ENCODE measurements at places on chromosomes 1 and 21.
A peak's percentile ranks its signal among the peaks of the same experiment; 100 is the strongest.

GRCh38 chr1:106746448-106747085 is 309.9 kb upstream of the PRMT6 start:
- no peak for DNase-seq

DNA sequence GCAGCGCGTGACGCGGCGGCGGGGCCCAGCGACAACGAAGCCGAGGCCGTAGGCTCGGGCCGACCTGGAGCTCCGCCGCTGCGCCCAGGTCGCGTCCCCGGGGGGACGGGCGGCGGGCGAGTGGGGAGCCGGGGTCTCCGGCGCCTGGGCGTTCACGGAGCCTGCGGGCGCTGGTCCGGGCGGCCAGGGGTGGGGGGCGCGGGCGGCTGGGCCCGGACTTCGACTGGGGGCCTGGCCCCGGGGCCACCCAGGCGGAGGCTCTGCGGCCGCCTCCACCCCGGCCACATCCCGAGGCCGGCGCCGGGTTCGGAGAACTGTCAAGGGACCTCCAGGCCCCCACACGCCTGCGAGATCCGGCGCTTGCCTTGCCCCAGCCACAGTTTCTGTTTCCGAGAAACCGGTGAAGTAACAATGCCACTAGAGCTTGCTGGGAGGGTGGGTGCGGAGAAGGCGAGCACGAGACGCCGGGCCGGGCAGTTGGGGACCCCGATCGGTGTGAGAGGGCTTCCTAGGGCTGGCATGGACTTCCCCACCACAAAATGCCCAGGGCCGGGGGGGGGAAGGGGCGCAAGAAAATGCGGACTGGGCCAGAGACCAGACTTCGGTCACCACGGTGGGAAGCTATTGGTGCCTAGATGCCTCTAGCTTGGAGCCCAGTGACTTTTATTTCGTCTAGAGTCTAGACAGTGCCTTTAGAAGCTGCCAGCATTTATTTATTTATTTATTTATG is 501 bp downstream of the FBXO6 start:
- peak; percentile 45 for DNase-seq

DNA sequence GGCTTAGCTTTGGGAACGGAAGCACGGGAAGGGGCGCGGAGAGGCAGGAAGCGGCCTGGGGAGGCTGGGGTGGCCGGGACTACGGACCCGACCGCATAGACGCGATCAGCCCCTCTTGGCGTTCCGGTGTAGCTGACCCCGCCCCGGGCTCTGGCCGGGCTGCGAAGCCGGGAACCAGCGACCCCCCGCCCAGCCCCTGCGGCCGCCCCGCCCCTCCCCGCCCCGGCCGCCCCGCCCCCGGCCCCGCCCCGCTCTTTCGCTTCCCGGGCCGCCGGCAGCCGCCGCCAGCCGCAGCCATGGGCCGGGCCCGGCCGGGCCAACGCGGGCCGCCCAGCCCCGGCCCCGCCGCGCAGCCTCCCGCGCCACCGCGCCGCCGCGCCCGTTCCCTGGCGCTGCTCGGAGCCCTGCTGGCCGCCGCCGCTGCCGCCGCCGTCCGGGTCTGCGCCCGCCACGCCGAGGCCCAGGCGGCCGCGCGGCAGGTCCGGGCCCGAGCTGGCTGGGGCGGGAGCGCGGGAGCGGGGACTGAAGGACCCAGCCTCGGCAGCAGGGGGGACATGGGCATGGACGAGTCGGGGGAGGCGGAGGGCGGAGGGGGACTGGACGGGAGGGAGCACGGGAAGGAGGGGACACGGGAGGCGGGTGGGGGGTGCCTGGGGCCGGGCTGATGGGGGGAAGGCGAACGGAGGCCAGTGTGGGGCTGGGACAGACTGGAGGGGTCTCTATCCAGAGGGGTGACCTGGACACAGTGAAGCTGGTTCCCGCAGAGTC is at the start of gene SELENON:
TSS of gene SELENON (plus strand) at position 259 of the 768 bp plus-strand sequence. CDS start at position 297, 38 bp downstream.
- peak; percentile 65 for DNase-seq

DNA sequence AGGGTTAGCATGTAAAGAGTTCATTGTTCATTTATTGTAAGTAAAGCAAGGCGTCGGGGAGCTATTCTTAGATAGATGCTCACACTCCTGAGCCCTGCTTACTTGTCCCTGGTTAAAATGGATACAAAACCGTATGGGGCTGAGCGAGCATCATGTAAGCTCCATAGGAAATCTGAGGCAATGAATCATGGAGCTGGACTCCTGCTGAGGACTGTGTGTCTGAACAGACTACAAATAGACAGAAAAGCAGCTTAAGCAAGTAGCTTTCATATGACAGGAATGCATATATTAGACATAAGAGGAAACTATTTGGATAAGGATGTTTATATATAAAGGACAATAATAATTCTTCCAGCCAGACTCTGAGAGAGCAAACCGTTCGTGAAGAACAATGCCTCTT is 604.9 kb upstream of the PTBP2 start:
- DNase-seq: no peak

DNA sequence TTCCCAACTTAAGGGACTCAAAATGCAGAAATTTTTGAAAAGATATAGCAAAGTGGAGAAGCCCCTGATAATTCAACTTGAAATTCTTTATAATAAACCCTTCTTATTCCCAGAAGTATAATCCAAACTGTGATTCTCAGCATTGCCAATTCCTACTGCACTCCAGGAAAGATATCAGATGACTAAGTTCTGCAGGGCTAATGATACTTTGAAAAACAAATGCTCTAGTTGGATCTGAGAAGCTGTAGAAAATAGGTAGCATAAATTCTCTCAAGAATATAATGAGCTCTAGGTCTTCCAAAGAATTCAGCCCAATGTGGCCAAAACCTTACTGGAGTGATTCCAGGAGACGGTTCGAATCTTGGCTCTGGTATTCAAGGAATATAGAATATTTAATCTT is 294.0 kb upstream of the PTBP2 start:
- DNase-seq: no peak

GRCh38 chr1:65668368-65668767 is 124.3 kb upstream of the PDE4B start:
- DNase-seq: peak; percentile 65

DNA sequence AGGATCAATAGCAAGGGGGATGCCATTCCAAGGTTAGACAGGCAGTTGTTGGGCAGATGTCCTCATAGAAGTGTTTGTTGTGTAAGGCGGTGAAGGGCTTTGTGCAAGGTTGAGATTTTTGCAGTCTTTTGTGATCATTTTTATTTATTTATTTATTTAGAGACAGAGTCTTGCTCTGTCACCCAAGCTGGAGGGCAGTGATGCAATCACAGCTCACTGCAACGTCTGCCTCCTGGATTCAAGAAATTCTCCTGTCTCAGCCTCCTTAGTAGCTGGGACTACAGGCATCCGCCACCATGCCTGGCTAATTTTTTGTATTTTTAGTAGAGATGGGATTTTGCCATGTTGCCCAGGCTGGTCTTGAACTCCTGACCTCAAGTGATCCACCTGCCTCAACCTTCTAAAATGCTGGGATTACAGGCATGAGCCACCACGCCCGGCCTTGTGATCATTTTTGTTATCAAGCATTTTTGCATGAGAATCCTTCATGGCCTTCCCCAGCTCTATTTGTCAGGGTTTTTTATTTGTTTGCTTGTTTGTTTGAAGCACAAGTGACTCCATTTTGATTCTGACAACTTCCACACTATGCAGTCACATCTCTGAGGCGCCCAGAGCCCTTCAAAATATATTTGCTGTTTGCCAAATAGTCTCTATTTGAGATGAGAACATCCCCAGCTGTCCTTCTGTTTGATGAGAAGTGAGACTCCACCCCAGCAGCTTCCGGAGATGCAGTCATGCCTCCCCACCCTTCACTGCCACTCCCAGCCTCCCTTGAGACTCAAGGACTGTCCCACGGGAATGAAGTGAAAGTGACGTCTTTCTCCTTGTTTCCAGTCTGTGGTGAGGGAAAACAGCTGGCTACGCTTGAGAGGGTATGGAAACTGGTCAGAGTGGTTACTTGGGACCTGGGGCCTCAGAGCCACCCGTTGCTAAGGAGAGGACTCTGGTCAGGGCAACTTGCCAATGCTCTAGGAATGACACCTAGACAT is 38.0 kb downstream of the TMEM50B start:
- DNase-seq: peak; percentile 66

- DNase-seq: no peak
Measured at GRCh38 chr1:226529891-226530290, 18.7 kb upstream of the STUM start.

DNA sequence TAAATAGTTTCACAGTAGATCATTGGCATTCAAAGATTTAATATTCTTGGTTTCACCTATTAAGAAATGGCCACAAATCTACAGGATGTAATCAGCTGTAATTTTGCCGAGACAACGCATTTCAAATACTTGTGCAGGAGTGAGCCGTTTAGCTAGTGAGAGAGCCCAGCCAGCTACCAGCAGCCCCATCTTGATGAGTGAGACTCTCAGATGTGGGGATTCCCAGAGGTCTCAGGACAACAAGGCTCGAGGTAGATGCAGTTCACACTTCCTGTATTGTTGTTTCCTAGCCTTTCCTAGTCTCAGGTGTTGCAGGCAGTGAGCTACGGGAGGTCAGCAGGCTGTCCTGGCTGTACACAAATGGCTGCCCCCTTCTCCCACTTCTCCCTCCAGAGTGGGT is 108.6 kb downstream of the PBX1 start:
- DNase-seq: no peak

- no peak for DNase-seq
Measured at GRCh38 chr21:31220575-31220974, 123.5 kb downstream of the TIAM1 start.

GRCh38 chr1:89780721-89781120 is 40.1 kb upstream of the LRRC8D start:
- peak; percentile 58 for DNase-seq

GRCh38 chr1:184416946-184417345 is 30.1 kb downstream of the C1orf21 start:
- no peak for DNase-seq

- DNase-seq: peak; percentile 79
Measured at GRCh38 chr1:94022471-94023189, 98.3 kb downstream of the ABCA4 start.

GRCh38 chr1:192807211-192808162 is 1.4 kb upstream of the RGS2 start:
- DNase-seq: peak; percentile 43

GRCh38 chr1:9453375-9453774 is 85.9 kb upstream of the SLC25A33 start:
- no peak for DNase-seq

- DNase-seq: peak; percentile 88
Measured at GRCh38 chr1:10031461-10031860, 1.3 kb upstream of the UBE4B start.

GRCh38 chr1:183226963-183227362 is 40.9 kb downstream of the LAMC2 start:
- no peak for DNase-seq

DNA sequence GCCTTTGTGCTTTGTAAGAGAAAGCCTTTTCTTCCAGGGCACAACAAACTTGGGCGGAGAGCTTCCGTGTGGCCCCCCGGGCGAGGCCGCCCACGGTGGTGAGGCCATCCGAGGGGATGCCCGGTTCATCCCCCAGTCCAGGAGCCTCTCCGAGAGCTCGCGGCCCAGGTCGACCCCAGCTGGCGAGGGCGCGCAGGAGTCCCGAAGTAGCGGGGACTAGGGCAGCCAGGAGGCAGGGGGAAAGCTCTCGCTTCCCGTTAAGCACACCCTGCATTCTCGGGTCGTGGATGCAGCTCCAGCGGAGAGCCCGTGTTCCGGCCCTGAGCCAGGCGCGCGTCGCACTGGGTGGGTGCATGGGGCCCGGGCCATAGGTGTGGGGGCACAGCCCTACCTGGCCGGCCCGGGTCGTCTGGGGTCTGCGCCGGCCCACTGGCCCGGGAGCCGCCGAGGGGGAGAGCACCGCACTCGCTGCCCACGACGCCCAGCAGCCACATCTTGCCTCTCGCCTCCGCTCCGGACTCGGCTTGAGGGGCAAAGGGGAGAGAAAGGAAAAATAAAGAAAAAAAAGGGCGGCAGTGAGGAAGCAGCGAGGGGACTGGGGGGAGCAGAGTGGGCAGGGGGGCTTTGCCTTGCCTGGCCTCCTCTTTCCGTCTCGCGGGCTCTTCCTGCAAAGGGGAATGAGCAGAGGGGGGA is 1.8 kb downstream of the RNF220 start:
- DNase-seq: peak; percentile 35

- peak; percentile 64 for DNase-seq
Measured at GRCh38 chr1:110086961-110087360, 16.5 kb upstream of the ALX3 start.

- DNase-seq: no peak
Measured at GRCh38 chr1:102875756-102876155, 232.6 kb downstream of the COL11A1 start.

- no peak for DNase-seq
Measured at GRCh38 chr1:16955186-16955585, 25.2 kb downstream of the MFAP2 start.

DNA sequence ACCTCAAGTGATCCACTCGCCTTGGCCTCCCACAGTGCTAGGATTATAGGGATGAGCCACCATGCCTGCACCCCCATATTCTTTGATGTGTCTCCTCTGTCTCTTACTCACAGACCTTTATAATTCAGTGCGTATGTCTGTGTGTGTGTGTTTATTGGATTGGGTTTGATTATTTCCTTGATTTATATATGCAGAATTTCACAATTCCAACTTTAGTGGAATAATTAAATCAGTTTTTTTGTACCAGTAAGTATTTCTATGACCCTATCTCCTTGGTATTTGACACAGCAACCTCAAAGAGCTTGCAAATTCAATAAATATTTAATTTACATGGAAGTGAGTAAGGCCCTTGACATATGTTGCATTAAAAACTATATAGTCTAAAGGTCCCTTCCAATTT is 333.9 kb upstream of the ADAMTS5 start:
- DNase-seq: peak; percentile 62

DNA sequence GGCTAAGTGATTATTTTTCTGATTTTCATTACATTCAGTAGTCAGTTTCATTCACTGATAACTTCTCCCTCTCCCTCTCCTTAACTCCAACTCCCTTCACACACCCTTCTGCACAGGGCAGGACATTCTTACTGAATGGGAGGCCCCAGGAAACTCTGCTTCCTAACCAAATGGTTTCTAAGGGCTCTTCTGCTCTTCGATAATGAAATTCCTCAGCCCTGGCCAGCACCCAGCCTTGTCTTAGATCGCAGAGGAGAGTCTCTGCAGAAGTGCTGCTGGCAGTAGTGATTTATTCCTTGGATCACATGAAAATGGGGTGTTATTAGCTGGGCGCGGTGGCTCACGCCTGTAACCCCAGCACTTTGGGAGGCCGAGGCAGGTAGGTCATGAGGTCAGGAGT is 16.4 kb downstream of the PLEKHM2 start:
- DNase-seq: no peak

GRCh38 chr21:17467829-17468228 is 45.0 kb upstream of the CXADR start:
- DNase-seq: peak; percentile 8

Measured in EL (cell line).